CD4-positive, alpha-beta T cell treated with Interferon gamma for 1 hour (primary cell): ENCODE measurements at places on chromosomes 4 and X.
A peak's percentile ranks its signal among the peaks of the same experiment; 100 is the strongest.

GRCh38 chr4:37995981-37996775, 36.0 kb downstream of the PTTG2 start:
- no peak for DNase-seq

DNA sequence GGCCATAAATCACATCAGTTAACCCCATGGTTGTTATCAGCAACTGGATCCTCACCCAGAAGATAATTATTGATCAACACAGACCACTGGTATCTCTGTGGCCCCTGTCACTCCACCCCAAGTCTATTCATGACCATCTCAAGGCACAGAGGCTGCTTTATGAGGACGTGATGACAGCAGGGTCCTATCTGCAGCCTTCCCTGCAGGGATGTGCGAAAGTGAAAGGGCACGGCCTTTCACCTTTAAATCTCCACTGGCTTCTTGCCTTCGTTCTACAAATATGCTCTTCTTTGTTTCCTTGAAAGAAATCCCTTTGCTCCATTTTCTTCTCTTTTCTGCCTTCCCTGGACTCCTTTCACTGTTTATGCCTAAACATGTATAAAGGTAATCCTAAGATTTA, 170.6 kb upstream of the EDNRA start:
- no peak for DNase-seq

- no peak for DNase-seq
Measured at GRCh38 chr4:1475277-1476139, 69.3 kb upstream of the NKX1-1 start.

DNA sequence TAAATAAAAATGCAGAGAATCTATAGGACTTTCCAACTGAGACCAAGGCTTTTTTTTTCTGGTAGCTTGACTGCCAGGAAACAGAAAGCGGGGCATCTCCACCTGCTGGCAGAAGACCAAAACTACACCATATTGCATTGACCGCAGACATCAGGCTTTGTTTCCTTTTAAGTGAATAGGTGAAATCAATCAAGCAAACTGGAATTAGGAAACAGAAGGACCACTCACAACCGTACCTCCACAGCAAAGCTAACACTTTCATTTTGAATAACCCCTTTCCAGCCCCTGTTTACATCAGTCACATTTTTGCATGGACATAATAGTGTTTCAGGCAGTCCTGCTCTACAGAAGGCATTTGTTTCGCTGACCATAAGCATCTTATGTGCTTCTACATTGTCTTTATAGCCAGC, 218.2 kb downstream of the IDS start:
- DNase-seq, result peak; percentile 19

GRCh38 chr4:187103351-187103750, 379.7 kb upstream of the FAT1 start:
- no peak for DNase-seq

GRCh38 chr4:39305912-39306677, 60.1 kb downstream of the RFC1 start:
- DNase-seq, result no peak

DNA sequence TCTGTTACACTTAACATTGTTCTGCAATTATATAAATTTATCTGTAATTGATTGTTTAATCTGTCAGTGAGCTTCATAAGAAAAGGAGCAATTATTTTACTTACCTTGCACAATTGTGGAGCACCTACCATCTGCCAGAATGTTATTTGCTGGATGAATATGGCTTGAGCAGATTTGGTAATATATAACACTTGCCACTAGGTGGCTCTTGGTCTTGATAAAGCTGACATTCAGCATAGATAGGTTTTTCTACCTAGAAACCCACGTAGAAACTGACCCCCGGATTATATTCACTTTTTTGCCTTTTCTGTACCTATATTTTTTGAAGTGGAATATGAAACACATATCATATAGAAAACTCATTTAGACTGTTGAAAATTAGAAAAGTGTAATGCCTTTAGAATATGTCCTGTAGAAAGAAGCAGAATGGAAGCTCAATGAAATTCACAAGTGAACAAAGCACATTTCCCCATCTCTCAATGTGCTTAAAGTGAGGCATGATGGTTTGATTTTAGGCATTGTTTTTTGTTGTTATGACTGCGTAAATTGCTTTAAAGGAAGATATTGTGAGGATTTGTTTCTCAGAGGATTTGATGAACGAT, 9.5 kb downstream of the RBPJ start:
- DNase-seq, result no peak

- DNase-seq, result no peak
Measured at GRCh38 chr4:186161138-186161537, 30.2 kb upstream of the CYP4V2 start.

GRCh38 chrX:39859991-39860861, 237.5 kb downstream of the BCOR start:
- peak; percentile 53 for DNase-seq

DNA sequence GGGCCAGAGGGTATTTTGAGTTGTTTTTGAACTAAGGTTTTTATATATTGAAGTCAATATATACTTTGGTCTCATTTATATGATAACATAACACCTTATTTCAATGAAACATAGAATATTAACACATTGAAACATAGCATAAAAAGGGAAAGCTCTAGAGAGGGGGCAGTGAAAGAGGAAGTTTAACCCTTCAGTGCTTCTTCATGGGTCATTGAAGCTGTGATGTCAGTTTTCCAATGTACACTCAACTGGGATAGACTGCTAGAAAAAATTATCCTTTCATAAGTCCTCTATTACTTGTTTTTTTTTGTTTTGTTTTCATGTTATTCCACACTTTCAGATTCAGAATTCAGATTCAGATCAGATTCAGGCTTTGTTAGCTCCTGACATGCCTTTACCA, 442.7 kb downstream of the EPHA5 start:
- DNase-seq, result no peak

- no peak for DNase-seq
Measured at GRCh38 chr4:122606364-122607043, 14.4 kb downstream of the IL21 start.

DNA sequence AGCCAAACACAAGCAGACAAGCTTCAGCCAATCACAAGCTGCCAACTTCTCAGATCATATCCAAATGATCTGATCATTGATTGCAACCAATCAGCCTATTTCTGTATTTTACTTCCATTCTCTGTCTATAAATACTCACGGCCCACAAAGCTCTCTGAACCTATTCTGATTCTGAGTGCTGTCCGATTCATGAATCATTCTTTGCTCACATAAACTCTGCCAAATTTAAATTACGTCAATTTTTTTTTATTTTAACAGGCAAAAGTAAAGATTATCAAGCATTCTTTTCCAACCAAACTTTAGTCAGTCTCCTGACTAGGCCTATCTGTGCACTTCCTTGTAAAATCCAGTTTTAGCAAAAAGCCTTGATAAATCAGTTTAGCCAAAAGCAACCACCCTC, 1.8 kb upstream of the TCEANC start:
- DNase-seq, result no peak

DNA sequence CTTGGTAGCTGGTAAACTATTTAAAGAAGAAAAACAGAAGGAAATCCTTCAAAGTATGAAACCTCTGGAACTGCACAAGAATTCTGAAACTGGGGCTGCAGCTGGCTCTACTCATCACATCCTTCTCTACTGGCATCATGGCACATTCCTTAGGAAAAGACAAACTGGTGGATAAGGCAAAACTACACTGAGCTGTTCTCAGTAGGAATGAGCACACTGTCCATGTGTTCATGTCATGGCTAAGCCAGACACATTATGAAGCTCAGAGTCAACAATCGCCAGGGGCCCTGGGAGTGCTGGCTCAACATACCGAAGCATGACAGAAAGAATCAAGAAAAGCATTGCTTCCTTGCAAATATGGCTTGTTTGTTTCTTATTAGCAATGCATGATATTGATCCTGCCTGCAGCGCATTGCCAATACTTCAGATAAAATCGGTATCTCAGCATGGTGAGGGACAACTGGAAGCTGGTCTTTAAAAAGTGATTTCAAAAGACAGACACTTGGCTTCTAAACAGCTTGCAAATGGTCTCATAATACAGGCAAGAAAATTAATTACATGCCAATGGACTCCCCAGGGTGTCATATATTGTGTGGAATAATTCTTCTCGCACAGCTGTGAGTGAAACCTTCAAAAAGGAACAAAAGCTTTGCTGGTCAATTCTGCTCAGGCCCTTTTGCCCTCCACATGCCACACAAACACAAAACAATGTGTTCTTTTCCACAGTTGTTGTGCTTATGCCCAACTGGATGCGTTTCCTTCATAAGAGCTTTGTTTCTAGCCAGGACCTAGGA, 300.2 kb upstream of the VCX start:
- no peak for DNase-seq

DNA sequence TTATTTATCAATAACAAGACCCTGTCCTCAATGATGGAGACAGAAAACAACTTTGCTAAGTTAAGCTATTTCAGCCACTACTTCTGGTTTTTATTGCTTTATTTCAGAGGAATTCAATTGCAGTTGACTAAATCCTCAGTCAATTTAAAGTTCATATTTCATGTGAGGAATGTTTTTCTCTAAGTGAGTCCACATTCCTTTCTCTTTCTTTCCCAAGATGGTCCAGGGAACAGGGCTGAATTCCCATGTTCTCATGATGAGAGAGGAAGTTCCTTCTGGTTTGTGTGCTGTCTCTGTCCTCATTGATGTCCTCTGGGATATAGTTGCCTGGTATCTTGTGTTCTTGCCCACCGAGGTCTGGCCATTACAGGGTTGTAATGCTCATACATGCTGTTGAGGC, 117.2 kb downstream of the SLIT2 start:
- no peak for DNase-seq

DNA sequence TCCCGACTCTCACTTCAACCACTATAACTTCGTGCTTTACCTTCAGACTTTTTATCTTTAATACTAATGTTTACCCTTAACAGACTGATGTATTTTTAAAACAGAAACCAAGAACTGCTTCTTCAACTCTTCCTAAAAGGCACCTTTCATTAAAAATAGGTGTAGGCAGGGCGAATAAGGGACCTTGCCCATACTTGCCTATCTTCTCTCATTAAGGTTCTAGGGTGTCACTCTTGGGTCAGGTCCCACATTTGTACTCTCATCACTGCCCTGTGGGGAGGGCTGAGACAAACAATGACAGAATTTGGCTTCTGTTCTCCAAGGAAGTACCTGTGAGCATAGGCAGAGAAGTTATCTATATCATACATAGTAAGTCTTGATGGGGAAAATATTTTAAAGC, 69.7 kb downstream of the ANKRD50 start:
- no peak for DNase-seq

- no peak for DNase-seq
Measured at GRCh38 chrX:47607091-47607490, 12.6 kb downstream of the SYN1 start.

GRCh38 chrX:32894679-32895078, 316.7 kb downstream of the DMD start:
- no peak for DNase-seq

DNA sequence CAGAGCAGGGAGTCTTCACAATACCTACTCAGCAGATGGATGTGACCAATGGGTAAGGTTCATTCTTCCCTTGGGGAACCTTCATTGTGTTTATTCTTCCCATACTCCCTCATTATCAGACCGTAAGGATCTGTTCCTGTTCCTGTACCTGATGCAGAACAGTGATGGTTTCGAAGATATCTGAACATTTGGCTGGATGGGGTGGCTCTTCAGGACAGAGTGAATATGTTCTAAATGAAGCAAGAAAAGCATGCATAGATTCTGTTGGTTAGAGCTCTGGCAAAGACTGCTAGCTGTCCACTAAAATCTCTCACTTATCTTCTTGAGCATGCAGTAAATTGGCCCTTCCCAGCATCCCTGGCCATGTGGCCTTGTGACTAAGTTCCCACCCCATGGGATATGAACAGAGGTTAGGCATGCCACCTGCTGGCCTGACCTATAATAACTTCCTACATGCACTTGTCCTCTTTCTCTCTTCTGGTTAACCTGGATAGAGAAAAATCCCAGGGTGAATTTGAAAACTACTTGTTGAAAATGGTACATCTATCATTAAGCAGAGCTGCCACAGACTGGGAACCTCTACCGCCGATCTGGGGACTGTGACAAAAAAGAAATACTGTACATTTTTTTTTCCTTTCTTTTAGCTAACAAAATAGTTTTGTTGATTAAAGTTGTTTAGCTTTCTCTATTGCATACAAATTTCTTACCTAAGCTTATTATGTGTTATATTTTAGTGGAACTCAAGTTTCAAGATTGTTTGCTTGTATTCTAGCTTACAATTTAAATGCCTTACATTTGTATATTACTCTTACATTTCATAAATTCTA, 60.0 kb upstream of the BANK1 start:
- peak; percentile 49 for DNase-seq

GRCh38 chrX:40237731-40238178, 140.0 kb upstream of the BCOR start:
- no peak for DNase-seq

- DNase-seq, result no peak
Measured at GRCh38 chr4:106565727-106566126, 197.1 kb upstream of the GIMD1 start.

DNA sequence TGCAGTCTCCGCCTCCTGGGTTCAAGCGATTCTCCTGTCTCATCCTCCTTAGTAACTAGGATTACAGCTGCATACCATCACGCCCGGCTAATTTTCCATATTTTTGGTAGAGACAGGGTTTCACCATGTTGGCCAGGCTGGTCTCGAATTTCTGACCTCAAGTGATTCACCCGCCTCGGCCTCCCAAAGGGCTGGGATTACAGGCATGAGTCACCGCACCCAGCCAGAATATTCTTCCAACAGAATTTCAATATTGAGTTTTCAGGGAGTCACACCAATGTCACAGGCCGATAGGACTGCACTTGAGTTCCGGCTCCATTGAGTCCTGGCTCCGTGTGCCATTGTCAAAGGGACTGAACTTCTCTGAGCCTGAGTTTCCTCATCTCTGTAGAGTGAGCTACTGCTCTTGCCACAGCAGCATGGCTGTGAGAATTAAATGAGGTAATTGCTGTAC, 82.9 kb downstream of the CLCN4 start:
- no peak for DNase-seq

DNA sequence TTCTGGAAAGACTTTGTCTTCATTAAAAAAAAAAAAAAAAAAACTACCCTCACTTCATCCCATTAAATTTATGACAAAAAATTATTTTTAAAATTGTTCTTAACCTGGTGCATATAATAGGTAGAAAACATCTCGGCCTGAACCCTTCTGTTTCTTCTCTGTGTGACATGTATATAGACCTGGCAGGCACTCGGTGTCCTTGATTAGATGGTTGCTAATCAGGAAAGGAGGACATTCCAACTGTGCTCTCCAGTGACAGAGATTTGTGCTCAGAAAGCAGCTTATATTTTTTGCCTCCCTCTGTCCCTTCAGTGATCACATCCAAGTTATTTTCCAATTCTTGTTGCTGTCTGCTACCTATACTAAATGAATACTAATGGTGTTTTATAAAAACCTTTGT, 355.6 kb downstream of the CBLL2 start:
- DNase-seq, result no peak
